ENCODE measurements at places on chromosomes 7 and 10.

- DNase-seq, result no peak
Observed at GRCh38 chr10:45423976-45424499, 50.0 kb downstream of the ALOX5 start.

- DNase-seq, result no peak
Observed at GRCh38 chr10:50993771-50994251, 80.5 kb upstream of the PRKG1 start.

DNA sequence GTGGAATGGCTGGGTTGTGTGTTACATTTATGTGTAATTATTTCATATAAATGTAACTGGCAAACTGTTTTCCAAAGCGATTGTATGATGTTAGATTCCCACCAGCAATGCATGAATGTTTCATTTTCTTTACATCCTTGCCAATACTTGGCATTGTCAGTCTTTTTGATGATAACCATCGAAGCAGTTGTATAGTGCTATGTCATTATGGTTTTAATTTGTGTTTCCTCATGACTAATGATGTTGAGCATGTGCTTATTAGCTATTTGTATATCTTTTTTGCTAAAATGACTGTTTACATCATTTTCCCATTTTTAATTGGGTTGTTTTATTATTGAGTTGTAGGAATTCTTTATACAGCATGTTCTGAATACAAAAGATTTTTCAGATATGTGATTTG lies 22.3 kb downstream of the AHCYL2 start:
- no peak for DNase-seq

GRCh38 chr7:156158213-156158612 lies 345.9 kb upstream of the SHH start:
- no peak for DNase-seq

GRCh38 chr7:84714765-84715164 lies 472.1 kb downstream of the SEMA3D start:
- no peak for DNase-seq
